Natural killer cell treated with Interleukin-12 subunit alpha and Interleukin-12 subunit beta and Interleukin-15 and Interleukin-18, amount 100 ng/mL, for 72 hours (primary cell): ENCODE measurements at places on chromosomes 3 and 15. TPM values are rescaled to one million over a fixed set of nuclear protein-coding genes. Genes with fewer than 3 reads are reported as not detected.

RYK gene
- 20.6 TPM for total RNA-seq

CPN2 gene
- not detected for total RNA-seq

CLK3 gene
- 148 TPM for total RNA-seq

- no peak overlapping the region for H3K27ac ChIP-seq
- H3K36me3 ChIP-seq, result no peaks in the 10 kb centered on the region
- H3K27me3 ChIP-seq, result no peaks in the 10 kb centered on the region
- H3K4me1 ChIP-seq, result peaks cover 24% of the 10 kb centered on the region
Observed at GRCh38 chr3:143427631-143428030, 308.1 kb downstream of the CHST2 start.

- no peak overlapping the region for H3K4me3 ChIP-seq
- H3K27me3 ChIP-seq, result no peaks in the 10 kb centered on the region
- DNase-seq, result no peak
- H3K27ac ChIP-seq, result no peak overlapping the region
Observed at GRCh38 chr3:170485696-170486095, 67.0 kb downstream of the CLDN11 start.

- no peak overlapping the region for H3K4me3 ChIP-seq
- no peak for DNase-seq
- H3K4me1 ChIP-seq, result no peaks in the 10 kb centered on the region
- H3K27ac ChIP-seq, result no peak overlapping the region
Observed at GRCh38 chr15:83665480-83665879, 11.6 kb downstream of the ADAMTSL3 start.

GRCh38 chr3:115503394-115503793, 119.9 kb upstream of the GAP43 start:
- DNase-seq, result no peak
- H3K27ac ChIP-seq, result no peak overlapping the region
- H3K4me1 ChIP-seq, result no peaks in the 10 kb centered on the region
- no peaks in the 10 kb centered on the region for H3K36me3 ChIP-seq

- no peaks in the 10 kb centered on the region for H3K4me1 ChIP-seq
- no peaks in the 10 kb centered on the region for H3K36me3 ChIP-seq
- H3K27ac ChIP-seq, result no peak overlapping the region
- peaks cover 7% of the 10 kb centered on the region for H3K27me3 ChIP-seq
- H3K4me3 ChIP-seq, result no peak overlapping the region
- no peak for DNase-seq
Observed at GRCh38 chr3:113269661-113270060, 58.3 kb downstream of the BOC start.

- H3K4me3 ChIP-seq, result peak overlapping the region; percentile 62
- no peak for DNase-seq
- no peaks in the 10 kb centered on the region for H3K36me3 ChIP-seq
- peaks cover 9% of the 10 kb centered on the region for H3K4me1 ChIP-seq
Observed at GRCh38 chr15:78225783-78226541, 8.4 kb downstream of the ACSBG1 start.

DNA sequence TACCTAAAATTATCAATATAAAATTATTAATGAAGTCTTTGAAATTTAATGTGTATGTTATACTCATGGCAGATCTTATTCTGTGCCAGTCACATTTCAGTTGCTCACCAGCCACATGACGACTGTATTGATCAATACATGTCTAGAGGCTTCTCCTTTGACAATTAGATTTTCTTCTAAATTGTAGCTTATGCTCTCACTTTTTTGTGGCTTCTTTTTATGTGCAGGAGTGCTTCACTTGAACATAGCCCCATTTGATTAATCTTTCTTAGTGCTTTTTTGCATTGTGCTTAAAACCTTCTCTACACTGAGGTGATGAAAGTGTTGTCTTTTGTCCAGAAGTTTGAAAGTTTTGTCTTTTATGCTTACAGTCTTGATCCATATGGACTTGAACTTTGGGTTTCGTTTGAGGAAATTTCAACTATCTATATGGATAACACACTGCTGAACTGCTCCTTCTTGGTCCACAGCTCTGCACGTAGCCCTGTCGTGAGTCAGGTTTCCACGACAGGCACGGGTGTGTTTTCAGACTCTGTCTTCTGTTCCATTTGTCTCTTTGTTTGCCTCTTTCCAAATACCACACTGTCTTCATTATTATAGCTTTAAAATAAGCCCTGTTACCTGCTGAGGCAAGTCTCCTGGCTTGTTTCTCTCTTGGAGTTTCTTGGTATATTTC, 393.9 kb upstream of the CFAP20DC start:
- peak overlapping the region; percentile 78 for H3K27ac ChIP-seq
- peak overlapping the region; percentile 65 for H3K4me3 ChIP-seq
- peaks cover 36% of the 10 kb centered on the region for H3K4me1 ChIP-seq
- no peaks in the 10 kb centered on the region for H3K27me3 ChIP-seq
- DNase-seq, result no peak
